ENCODE measurements at places on chromosomes 12 and 14.

- H3K27ac ChIP-seq = no peak overlapping the region
- no peak for DNase-seq
- H3K36me3 ChIP-seq = no peaks in the 10 kb centered on the region
- no peak overlapping the region for H3K4me3 ChIP-seq
- peaks cover 50% of the 10 kb centered on the region for H3K27me3 ChIP-seq
Measured at GRCh38 chr12:1846421-1847405, 26.3 kb downstream of the LRTM2 start.

- no peaks in the 10 kb centered on the region for H3K27me3 ChIP-seq
- no peak overlapping the region for H3K4me3 ChIP-seq
- no peak overlapping the region for H3K27ac ChIP-seq
- DNase-seq = no peak
Measured at GRCh38 chr12:97169889-97170567, 263.0 kb downstream of the NEDD1 start.

- H3K4me3 ChIP-seq = peak overlapping the region; percentile 87
- no peak for DNase-seq
- peak overlapping the region; percentile 92 for H3K27ac ChIP-seq
Measured at GRCh38 chr14:105490267-105490571, 827 bp upstream of the TEDC1 start.

- H3K27ac ChIP-seq = no peak overlapping the region
- no peaks in the 10 kb centered on the region for H3K27me3 ChIP-seq
- no peaks in the 10 kb centered on the region for H3K36me3 ChIP-seq
- DNase-seq = no peak
- no peak overlapping the region for H3K4me3 ChIP-seq
Measured at GRCh38 chr12:76623931-76624330, 64.4 kb upstream of the OSBPL8 start.

DNA sequence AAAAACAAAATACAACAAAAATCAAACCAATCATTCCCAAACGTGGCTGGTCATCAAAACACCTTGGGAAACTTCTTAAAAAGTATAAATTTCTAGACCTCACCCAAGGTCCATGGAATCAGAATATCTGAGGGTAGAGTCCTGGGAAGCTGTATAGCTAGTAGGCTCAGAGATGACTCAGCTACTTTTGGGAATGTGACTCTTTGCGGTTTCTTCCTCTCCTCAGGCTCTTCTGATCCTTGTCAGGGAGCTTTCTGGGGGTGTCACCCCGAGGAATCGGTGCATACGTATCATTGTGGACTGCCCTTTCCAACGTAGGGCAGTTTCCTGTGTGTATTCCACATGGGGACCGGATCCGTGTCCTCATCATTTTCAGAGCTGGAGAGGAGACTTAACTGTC, 14.8 kb downstream of the JDP2 start:
- H3K27ac ChIP-seq = no peak overlapping the region
- no peak overlapping the region for H3K4me3 ChIP-seq
- no peaks in the 10 kb centered on the region for H3K36me3 ChIP-seq
- H3K4me1 ChIP-seq = no peaks in the 10 kb centered on the region
- H3K27me3 ChIP-seq = no peaks in the 10 kb centered on the region

DNA sequence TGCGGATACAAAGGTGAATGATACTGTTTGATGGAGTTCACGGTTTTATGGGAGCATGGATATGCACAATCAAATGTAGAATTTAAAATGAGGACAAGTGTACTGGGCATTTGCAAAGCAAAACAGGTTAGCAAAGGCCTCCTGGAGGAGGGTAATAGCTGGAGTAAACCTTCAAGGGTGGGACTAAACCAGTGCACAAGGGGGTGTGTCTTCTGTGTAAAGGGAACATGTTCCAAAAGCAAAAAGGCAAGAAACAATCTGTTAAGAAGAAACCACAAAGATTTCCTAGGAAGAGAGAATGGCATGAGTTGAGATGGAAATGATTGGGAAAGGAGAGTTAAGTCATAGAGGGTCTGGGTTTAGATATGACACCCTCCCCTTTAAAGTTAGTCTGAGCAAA, 109.2 kb upstream of the SLCO1C1 start:
- H3K4me1 ChIP-seq = peaks cover 10% of the 10 kb centered on the region
- H3K36me3 ChIP-seq = no peaks in the 10 kb centered on the region
- no peak overlapping the region for H3K27ac ChIP-seq

- H3K27me3 ChIP-seq = no peaks in the 10 kb centered on the region
- no peak overlapping the region for H3K4me3 ChIP-seq
- no peaks in the 10 kb centered on the region for H3K36me3 ChIP-seq
- no peak overlapping the region for H3K27ac ChIP-seq
Measured at GRCh38 chr12:88643685-88644084, 63.4 kb upstream of the KITLG start.

- H3K36me3 ChIP-seq = no peaks in the 10 kb centered on the region
- H3K4me1 ChIP-seq = no peaks in the 10 kb centered on the region
- H3K4me3 ChIP-seq = no peak overlapping the region
- H3K27me3 ChIP-seq = no peaks in the 10 kb centered on the region
- H3K27ac ChIP-seq = no peak overlapping the region
Measured at GRCh38 chr12:92233346-92234015, 87.8 kb upstream of the BTG1 start.

- peaks cover 34% of the 10 kb centered on the region for H3K4me1 ChIP-seq
- H3K4me3 ChIP-seq = peak overlapping the region; percentile 96
- H3K27ac ChIP-seq = peak overlapping the region; percentile 97
- H3K36me3 ChIP-seq = peaks cover 31% of the 10 kb centered on the region
- H3K27me3 ChIP-seq = no peaks in the 10 kb centered on the region
Measured at GRCh38 chr12:46370792-46371717, 1.5 kb downstream of the SLC38A2 start.

DNA sequence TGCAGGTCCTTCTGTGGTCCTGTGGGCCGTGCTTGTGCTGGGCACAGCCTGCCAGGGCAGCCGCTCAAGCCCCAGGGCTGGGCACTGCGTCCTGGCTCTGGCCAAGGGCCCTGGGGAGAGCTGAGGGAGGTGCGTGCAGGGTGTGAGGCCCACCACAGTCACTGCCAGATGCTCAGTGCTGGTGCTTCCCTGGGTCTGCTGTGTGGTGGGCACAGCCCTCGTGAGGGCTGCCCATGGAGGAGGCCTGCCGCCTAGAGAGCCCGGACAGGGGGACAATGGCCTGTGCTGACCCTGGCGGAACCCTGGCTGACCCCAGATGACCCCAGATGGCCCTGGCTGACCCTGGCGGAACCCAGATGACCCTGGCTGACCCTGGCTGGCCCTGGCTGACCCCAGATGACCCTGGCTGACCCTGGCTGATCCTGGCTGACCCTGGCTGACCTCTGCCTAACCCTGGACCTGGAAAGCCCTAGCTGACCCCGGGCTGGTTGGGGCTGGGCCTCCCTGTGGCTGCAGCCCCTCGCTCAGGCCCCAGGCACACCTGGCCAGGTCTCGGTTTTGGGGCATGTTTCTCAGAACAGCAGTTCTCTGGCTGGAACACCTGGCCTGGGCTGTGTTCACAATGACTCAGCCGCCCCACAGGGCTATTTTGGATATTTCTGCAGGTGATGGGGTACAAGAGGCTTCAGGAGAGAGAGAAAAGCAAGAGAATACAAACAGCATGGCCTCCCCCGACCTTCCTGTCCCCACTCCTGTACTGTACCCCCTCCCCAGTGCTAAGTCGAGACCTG, 55.4 kb downstream of the TMEM121 start:
- H3K4me1 ChIP-seq = peaks cover 41% of the 10 kb centered on the region
- peak; percentile 93 for DNase-seq
- peak overlapping the region; percentile 70 for H3K27ac ChIP-seq
- H3K36me3 ChIP-seq = no peaks in the 10 kb centered on the region
- no peaks in the 10 kb centered on the region for H3K27me3 ChIP-seq

GRCh38 chr14:77097006-77097699, 905 bp upstream of the CIPC start:
- H3K27ac ChIP-seq = peak overlapping the region; percentile 92
- peak overlapping the region; percentile 74 for H3K4me3 ChIP-seq
- peak; percentile 21 for DNase-seq
- H3K36me3 ChIP-seq = no peaks in the 10 kb centered on the region

DNA sequence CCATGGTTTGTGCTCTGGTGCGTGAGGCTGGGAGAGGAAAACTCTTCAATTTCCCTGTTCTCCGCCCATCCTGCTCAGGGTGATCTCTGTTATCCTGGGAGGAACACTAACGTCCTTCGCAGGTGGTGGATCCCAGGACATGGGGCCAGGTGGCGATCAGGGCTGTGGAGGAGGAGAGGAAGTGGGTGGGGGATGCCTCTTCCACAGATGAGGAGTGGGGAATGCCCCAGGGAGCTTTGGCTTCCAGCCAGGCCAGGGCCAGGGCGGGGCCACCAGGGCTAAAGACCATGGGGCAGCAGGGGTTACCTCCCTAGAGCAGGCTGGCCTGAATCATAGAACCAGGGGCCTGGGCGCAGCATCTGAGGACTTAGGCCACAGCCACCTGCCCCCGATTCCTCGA, 3.3 kb upstream of the KRT75 start:
- no peak overlapping the region for H3K27ac ChIP-seq

- H3K27ac ChIP-seq = no peak overlapping the region
- H3K27me3 ChIP-seq = no peaks in the 10 kb centered on the region
- H3K4me3 ChIP-seq = no peak overlapping the region
- no peak for DNase-seq
Measured at GRCh38 chr12:58965568-58965967, 45.3 kb upstream of the LRIG3 start.

GRCh38 chr14:22265319-22266141, 323.5 kb downstream of the DAD1 start:
- peak overlapping the region; percentile 42 for H3K27ac ChIP-seq
- no peak overlapping the region for H3K4me3 ChIP-seq
- no peaks in the 10 kb centered on the region for H3K36me3 ChIP-seq
- no peak for DNase-seq

- H3K27ac ChIP-seq = no peak overlapping the region
- H3K27me3 ChIP-seq = no peaks in the 10 kb centered on the region
- peaks cover 6% of the 10 kb centered on the region for H3K4me1 ChIP-seq
- no peak overlapping the region for H3K4me3 ChIP-seq
- DNase-seq = no peak
- H3K36me3 ChIP-seq = no peaks in the 10 kb centered on the region
Measured at GRCh38 chr14:31389946-31390345, 30.4 kb downstream of the HEATR5A start.

DNA sequence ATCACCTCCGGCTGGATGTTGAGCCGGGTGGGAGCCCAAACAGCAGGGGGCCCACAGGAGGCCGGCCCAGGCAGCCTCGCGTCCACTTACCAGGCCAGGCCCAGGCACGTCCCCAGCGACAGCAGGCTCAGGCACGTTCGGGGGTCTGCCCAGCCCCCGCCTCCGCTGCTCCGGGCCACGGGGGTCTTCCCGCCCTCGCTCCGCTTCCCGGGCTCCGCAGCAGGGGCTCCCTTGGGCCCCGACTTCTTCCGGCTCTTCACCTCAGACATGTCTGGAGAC, 216 bp downstream of the IKBIP start:
- H3K4me1 ChIP-seq = 0 out of 2 replicates have a peak, but pooled peaks cover 6% of the 10 kb centered on the region
- peak overlapping the region; percentile 95 for H3K4me3 ChIP-seq
- no peaks in the 10 kb centered on the region for H3K36me3 ChIP-seq
- DNase-seq = no peak
- H3K27ac ChIP-seq = peak overlapping the region; percentile 28
- H3K27me3 ChIP-seq = no peaks in the 10 kb centered on the region

- H3K27me3 ChIP-seq = no peaks in the 10 kb centered on the region
- no peaks in the 10 kb centered on the region for H3K36me3 ChIP-seq
- no peak for DNase-seq
- no peak overlapping the region for H3K4me3 ChIP-seq
Measured at GRCh38 chr14:76688383-76688671, 72.9 kb upstream of the VASH1 start.

- H3K36me3 ChIP-seq = no peaks in the 10 kb centered on the region
- H3K4me1 ChIP-seq = peaks cover 44% of the 10 kb centered on the region
- peak; percentile 92 for DNase-seq
- peak overlapping the region; percentile 50 for H3K4me3 ChIP-seq
Measured at GRCh38 chr12:121128908-121129810, 3.5 kb upstream of the P2RX7 start.
